ENCODE measurements at places on chromosomes 6 and 20.

- DNase-seq, result no peak
Observed at GRCh38 chr6:12229332-12229731, 60.8 kb upstream of the EDN1 start.

- no peak for DNase-seq
Observed at GRCh38 chr20:12593342-12593873, 415.4 kb upstream of the SPTLC3 start.

DNA sequence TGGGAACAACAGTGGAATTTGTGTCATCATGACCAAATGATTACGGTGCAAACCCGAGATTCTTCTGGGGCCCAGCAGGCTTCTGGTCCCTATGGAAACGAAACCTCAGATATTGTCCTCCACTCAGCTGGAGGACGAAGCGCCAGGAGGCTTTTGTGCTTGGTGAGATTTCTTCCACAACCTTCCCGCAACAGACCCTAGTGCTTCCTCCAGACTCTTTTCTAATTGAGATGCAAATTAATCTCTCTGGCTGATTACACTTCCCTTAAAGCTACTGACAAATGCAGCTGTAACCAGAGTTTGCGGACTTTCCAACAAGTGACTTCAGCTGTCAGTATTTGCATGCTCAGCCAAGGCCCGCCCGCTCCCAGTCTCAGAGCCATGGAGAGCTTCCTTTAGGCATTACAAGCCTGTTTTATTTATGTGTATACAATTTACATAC is 96.0 kb downstream of the INSM1 start:
- DNase-seq, result no peak

DNA sequence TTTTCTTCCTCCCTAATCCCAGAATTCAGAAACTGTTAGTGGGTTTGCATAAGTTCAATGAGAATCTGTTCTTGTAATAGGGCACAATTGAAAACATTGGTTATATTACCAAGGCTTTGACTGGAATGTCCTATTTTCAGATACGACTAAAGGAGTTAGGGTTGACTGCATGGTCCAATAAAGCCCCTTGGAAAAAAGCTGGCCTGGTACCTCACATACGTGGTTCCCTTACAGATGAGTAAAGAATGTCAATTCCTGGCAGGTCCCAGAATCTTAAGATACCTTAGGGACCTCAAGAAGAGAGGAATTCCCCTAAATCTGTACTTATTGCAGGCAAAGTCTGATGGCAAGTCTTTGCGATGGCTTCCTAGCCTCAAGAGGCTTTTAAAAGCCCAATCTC is 4.6 kb downstream of the PPDPF start:
- DNase-seq, result no peak

DNA sequence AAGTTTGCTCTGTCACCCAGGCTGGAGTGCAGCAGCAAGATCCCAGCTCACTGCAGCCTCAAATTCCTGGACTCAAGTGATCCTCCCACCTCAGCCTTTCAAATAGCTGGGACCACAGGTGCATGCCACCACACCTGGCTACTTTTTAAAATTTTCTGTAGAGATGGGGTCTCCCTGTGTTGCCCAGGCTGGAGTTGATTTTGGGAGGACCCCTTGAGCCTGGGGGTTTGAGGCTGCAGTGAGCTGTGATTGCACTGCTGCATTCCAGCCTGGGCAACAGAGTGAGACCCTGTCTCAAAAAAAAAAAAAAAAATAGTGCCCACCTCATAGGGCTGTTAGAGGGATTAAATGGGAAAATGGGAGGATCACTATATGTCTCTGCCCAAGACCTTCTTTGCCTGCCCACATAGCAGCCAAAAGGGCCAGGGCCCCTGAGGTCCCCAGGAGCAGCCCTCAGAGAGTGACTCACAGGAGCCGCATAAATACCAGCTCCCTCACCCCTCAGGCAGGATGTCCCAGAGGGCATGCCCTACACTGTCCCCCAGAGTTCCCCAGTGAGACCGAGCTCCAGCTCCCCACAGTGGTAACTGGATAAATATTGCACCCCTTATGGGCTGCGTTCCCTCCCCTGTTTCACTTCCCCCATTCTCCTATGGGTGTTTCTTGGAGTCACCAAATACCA is 11.7 kb upstream of the MDGA1 start:
- no peak for DNase-seq
